ENCODE measurements at places on chromosomes 2 and 18. TPM values are rescaled to one million over a fixed set of nuclear protein-coding genes. Genes with fewer than 3 reads are reported as not detected.

The GDF7 gene
- total RNA-seq: 7.8 TPM

The TMEM247 gene
- total RNA-seq: not detected

- DNase-seq: no peak
Observed at GRCh38 chr2:86552889-86553288, 10.4 kb downstream of the CHMP3 start.

GRCh38 chr2:204706939-204707338 is 161.7 kb downstream of the PARD3B start:
- DNase-seq: no peak

The NOL4 gene
- total RNA-seq: not detected

DNA sequence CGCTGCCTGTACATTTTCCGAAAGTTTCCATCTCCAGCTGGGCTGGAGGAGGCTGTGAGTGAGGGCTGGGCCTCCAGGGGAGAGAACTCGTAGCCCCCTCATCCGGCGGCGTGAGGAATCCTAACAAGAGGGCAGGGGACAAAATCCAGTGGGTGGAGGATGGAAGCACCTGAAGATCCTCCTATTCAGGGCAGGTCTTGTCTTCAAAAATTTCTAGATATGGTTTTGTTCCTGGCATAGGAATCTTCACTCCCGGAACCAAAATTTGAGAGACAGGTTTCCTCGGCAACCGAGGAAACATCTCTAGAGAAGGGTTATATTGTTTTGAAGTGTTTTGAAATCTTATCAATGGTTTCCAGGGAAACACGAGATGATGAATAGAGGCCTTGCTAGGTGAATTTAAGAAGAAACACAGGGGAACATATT is 136.7 kb downstream of the SH3BP4 start:
- DNase-seq: no peak

The LINC00305 gene
- total RNA-seq: not detected

The PROM2 gene
- 3.2 TPM for total RNA-seq

GRCh38 chr2:26076001-26076587 is 42.2 kb downstream of the RAB10 start:
- no peak for DNase-seq

The CHRND gene
- not detected for total RNA-seq

DNA sequence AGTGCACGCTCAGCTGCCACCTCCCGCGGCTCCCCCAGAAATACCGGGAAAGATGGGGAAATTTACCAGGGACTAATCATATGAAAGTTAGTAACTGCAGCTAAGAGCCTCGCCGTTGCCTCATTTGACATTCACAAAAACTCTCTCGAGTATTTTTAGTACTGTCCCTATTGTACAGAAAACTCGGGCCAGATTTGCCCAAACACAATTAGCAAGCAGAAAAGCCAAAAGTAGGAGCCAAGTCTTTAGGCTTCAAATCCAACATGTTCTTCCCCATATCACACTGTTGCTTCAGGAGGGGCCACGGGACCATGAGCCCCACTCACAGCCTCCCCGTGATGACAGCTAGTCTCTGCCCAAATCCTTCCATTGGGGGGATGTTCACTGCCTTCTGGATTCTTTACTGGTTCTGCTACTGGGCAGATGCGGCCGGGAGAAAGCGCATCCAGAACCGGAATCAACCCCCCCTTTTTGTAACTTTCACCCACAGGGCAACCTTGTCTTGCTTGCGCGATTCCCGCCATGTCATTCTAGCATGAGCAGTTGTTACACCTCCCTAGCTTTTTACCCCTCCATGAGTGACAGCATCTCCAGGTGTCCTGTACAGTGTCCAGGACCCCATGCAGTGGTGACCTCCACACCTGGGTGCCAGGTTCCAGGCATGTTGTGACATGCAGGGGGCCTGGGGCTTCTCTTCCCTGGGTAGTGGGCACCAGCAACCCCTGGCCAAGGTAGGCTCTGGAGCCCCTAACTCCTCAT is 35.2 kb downstream of the CENPO start:
- no peak for DNase-seq

The C2orf66 gene
- not detected for total RNA-seq

The CTLA4 gene
- total RNA-seq: not detected

GRCh38 chr2:85400541-85401463 is 9.4 kb downstream of the CAPG start:
- DNase-seq: no peak

Data from esophagus muscularis mucosa (tissue), 4 donors.